ENCODE measurements at places on chromosomes 5 and 9.

GRCh38 chr9:126053913-126054312 lies 272.7 kb upstream of the MVB12B start:
- no peak for DNase-seq

DNA sequence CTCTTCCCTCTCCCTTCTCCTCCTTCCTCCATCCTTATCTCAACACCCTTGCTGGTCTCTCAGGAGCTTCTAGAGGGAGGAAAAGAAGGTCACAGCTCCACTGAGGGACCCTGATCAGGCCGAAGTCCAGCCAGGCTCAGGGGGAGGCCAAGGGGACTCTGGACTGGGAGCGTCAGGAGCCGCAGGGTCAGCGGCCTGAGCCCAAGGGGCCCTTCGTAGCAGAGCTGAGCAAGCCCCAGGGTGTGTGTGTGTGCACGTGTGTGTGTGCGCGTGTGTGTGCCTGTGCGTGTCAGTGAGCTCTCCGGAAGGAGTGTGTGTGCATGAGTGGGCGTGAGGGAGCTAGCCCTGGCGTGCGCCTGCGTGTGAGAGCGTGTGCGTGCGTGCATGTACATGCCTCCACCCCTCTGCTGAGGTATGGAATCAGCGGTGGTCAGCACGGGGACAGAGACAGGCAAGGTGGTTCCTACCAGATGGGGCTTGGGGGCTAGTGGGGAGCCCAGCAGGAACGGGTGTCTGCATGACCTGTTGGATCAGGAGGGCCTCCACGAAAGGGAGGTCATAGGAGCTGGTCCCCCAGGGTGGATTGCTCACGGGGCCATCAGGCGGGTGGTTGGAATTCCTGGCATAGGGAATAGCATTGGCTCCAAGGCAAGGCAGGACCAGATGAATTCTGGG lies 10.0 kb upstream of the AGPAT2 start:
- DNase-seq, result no peak

GRCh38 chr5:111635151-111635902 lies 121.7 kb downstream of the NREP start:
- no peak for DNase-seq

DNA sequence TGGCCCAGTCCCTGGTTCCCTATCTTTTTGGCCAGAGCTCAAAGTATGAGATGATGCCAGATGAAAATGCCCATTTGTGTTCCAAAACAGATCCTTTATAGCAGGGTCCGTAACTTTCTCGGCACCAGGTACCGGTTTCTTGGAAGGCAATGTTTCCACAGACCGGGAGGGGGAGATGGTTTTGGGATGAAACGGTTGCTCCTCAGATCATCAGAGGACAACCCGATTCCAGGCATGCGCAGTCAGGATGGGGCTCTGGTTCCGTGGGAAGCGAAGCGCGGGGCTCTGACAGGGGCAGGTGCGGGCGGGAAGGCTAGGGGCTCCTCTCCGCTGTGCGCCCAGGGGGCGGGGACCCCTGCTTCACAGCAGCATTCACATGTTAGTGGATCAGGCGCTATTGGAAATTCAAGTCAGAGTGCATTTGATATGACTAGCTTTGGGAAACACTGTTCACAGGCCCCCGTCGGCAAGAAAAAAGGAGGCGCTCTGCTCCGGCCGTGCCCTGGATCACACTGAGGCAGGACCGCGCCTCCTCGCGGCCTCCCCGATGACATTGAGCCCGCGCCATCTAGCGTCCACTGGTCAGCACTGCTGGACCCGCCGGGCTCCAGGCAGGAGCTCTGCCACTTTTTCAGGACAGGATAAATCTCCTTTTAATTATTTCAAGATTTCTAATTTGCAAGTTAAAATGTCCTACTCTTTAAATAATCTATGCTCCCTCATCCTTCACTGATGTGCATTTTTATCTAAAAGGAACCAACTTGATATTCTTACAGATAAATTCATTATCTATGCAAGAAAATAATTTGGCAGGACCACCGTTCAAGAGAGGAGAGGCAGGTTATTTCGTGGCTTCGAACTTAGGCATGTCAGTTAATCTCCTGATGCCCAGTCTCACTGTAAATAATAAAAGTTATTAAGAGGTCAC lies 190.0 kb downstream of the FANCC start:
- DNase-seq, result peak; percentile 59

GRCh38 chr5:159827861-159828260 lies 88.4 kb upstream of the ADRA1B start:
- no peak for DNase-seq

DNA sequence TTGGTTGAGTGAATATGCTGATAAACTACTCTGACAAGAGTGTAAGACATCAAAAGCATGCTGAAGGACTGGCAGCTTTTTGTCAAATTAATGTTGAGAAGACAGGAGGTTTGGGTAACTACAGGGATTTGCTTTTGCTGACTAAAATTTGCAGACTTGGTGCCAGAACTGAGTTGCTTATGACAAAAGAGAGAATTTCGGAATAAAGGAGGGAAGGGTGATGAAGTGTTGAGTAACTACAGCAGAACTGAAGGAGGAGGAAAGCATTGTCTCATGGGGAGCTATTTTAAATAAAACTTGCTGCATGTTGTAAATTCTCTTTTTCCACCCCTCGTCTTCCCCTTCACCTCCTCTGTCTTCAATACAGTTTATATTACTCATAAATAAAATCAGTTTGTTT lies 296.1 kb downstream of the YTHDC2 start:
- no peak for DNase-seq

GRCh38 chr9:132384376-132384775 lies 22.3 kb downstream of the TTF1 start:
- DNase-seq, result no peak

DNA sequence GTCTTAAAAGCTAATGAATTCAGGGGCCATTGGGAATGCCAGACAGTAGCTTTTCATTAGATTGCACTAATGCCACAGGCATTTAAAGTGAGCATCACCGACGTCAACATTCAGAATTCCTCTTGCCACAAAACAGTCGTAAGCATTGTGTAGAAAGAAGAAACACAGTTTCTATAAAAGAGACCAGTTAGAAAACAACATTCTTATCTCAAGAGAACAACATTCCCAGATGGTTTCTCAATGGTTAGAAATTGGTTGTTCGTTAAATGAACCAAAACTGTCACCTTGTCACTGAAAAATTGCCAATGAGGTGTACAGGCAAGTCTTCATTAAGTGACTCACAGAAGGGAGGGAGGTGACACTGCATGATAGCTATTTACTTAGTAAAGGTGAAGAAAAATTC lies 401.6 kb upstream of the PRR16 start:
- no peak for DNase-seq

DNA sequence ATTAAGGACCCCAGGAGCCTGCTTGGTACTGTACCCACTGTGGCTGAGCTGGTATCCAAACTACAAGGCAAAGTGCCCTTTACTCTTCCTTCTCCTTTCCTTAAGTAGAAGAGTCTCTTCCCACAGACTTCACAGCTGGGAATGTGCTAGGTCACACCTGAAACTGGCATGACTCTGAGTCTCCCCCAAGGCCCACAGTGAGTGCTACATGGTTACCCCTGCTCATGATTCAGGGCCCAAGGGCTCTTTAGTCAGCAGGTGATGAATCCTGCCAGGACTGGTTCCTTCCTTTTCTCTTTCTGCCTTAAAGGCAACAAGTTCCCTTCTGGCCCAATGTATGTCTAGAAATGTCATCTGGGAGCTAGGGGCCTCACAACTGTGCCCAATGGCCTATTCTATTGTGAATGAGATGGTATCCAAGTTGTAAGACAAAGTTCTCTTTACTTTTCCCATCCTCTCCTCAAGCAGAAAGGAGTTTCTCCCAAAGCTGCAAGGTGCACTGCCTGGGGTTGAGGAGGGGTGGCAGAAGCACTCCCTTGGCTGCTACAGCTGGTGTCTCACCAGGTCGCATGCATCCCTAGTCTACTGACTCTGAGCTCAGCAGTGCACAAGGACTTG lies 134.4 kb downstream of the TMEM38B start:
- DNase-seq, result no peak

GRCh38 chr9:97628668-97629067 lies 4.5 kb downstream of the TSTD2 start:
- no peak for DNase-seq

DNA sequence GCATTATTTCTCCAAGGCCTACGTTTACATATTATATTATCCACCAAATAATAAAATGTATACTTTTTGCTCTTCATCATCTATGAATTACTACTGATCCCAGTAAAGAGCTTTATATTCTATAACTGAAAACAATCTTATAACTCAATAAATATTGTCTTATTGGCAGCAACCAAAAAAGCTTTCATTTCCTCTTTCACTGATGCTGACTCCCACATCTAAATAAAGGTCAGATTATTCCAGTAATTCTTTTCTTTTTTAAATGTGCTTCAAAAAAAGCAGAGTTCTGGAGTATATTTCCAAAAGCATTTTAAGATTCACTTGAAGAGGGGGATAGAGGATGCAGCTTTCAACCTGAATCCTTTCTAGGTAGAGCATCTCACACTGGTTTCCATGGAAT lies 75.3 kb upstream of the NR4A3 start:
- no peak for DNase-seq

DNA sequence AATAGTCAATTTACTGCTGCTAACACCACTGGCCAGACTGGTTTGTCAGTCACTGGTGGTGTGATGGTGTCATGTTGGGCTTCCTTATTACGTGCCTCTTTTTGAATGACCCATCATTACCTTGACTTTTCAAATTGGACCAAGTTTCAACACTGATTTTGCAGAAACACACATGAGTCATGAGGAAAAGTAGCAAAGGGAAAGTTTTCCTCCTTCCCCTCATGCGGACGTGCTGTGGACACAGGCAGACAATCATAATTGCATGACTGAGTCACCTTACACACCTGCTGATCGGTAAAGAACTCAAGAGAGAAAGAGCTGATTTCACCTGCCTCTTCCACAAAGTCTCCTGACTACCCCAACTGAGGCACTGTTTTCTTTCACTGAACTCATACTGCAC lies 324.5 kb downstream of the ARRDC3 start:
- no peak for DNase-seq

GRCh38 chr5:135615171-135615570 lies 36.4 kb upstream of the CXCL14 start:
- no peak for DNase-seq

DNA sequence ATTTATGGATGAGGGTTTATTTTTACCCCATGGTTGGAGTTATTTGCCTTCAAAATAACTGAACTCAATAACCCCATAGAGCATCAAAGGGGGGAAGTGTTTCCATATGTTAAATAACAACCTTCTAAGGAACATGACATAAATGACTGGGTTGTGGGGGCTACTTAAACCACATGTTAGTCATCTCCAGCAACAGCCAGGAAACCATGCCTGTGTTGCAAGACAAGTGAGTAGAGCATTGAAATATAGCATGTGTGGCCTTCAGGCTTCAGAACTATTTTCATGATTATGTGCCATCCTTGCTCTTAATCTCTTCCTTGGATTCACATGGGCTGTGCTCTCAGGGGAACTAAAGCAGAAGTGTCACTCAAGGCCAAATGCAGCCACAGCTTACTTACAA lies 431.2 kb downstream of the AGTPBP1 start:
- no peak for DNase-seq

- no peak for DNase-seq
These were observed 5.6 kb downstream of the MAMDC2 start for GRCh38 chr9:70049236-70049635.

- DNase-seq, result no peak
These were observed 42.0 kb downstream of the ITK start for GRCh38 chr5:157222506-157223230.

- DNase-seq, result no peak
These were observed 164.4 kb downstream of the GIN1 start for GRCh38 chr5:102955488-102955887.

DNA sequence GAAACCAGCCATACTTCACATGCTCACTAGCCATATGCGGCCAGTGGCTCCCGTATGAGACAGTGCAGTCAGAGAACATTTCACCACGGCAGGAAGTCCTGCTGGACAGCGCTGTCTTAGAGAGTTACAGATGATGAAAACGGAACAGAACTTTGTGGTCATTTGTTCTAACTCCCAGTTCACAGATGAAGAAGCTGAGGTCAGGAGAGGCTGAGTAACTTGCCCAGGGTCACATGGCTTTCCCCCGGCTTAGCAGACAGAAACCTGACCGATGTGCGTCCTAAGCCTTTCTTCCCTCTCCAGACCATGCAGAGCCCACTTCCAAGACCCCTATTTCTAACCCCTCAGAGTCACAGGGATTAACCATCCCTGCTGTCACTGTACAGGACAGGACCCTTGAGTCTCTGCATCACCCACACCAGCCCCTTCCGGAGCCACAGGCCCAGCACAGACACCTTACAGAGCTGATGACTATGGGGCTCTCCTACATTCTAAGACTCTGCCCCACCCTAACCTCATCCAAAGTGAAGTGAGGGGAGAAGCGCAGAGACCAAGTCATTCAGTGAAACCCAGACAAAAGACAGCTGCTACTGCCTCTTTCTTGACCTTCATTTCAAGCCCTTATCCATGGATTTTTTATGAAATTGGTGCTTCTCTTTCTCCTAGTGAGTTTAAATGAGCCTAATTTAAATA lies 86.9 kb downstream of the PTPN3 start:
- no peak for DNase-seq

GRCh38 chr5:109191153-109191558 lies 218.6 kb downstream of the PJA2 start:
- peak; percentile 36 for DNase-seq

- DNase-seq, result no peak
These were observed 919.4 kb downstream of the TLE4 start for GRCh38 chr9:80491086-80491696.

DNA sequence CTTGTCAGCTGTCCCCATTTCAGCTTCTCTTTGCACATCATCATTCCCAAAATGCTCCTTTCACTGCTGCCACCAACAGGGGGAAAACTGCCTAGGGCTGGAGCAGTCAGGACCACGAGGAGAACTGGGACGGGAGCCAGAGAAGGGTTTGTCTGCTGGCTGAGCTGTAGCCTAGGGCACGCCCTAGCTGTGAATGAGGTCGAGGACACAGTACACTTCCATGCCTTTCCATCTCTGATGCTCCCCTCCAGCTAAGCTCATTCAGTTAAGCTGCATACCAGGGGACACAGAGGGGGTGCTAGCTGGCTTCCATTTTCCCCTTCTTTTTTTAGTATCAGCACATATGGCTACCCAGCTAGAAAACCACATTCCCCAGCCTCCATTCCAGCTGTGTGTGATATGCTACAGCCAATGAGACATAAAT lies 64.7 kb downstream of the STK10 start:
- DNase-seq, result no peak

DNA sequence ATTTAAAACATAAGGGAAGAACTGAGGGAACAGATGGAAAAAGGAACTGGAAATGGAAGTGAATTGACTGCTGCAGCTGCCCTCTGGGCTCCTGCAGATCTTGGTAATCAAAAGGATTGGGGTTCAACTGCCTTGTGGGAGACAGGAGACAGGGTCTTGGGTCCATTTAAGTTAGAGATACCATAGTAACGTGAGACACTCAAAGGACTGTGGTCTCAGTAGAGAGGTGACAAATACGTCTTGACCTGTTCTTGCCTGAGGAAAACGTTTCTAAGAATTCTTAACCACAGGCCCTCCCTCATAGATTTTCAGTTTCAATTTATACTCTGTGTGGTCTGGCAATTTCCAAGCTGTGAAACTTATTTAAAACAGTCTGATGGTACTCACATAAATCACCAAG lies 100.8 kb upstream of the DHFR start:
- DNase-seq, result no peak

GRCh38 chr5:132258102-132259068 lies 889 bp downstream of the PDLIM4 start:
- DNase-seq, result no peak
